ENCODE measurements at places on chromosomes 5 and 9. TPM values are rescaled to one million over a fixed set of nuclear protein-coding genes. Genes with fewer than 3 reads are reported as not detected.
A peak's percentile ranks its signal among the peaks of the same experiment; 100 is the strongest.

DNA sequence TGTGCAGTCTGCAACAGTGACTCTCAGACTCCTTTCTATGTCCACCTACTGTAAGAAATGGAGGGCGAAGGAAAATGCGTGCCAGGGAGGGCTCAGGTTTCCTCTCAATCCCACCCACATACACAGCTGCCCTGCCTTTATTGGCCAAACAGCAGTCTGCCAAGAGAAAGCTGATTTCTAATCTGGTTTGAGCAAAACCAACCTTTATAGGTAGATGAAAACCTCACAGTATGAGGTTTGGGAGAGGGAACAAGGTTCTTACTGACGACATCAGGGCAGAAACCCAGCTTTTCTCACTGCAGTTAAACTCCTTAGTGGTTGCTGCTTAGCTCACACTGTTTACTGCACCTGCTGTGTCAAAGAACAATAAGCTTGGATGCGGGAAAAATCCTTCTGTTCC is 152.3 kb upstream of the KLF9 start:
- peak; percentile 41 for DNase-seq

DNA sequence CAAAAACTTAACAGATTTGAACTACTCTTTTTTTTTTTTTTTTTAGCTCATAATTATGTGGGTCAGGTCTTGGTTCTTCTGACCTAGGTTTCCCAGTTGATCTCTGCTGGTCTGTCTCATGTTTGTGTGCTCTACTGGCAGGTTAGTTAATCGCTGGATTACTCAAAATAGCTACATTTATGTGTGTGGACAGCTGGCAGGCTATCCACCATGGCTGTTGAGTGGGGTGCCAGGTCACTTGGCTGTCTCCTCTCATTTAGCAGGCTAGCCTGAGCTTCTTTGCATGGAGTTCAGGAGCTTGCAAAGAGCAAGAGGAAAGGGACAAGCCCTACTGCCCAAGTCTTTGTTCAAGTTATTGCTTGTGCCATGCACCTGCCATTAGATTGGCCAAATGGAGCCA is 9.3 kb downstream of the ADCY2 start:
- no peak for DNase-seq

- DNase-seq = no peak
These were observed 317.3 kb upstream of the PRR16 start for GRCh38 chr5:120146787-120147186.

DNA sequence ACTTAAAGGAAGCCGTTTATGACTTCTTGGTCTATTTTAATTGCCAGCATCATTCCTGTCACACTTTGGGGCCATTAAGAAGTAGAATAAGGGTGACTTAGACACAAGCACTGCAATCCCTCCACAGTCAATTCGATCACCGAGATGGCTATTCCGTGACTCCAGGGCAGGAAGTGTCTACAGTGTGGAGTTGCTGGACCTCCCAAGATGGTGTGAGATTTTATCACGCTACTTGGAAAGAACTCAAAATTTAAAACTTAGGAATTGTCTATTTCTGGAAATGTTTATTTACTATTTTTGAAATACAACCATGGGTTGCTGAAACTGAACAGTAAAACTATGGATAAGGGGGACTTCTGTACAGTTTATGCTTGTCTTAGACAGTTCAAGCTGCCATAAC is 6.2 kb downstream of the FBXL7 start:
- DNase-seq = no peak

- no peak for DNase-seq
These were observed 223.4 kb downstream of the PARP8 start for GRCh38 chr5:50889790-50890189.

EIF4E1B gene
- not detected for total RNA-seq
